Type B pancreatic cell (in vitro differentiated cells): ENCODE measurements at places on chromosomes 3 and 15. TPM values are rescaled to one million over a fixed set of nuclear protein-coding genes. Genes with fewer than 3 reads are reported as not detected.

TTC14 gene
- 38.2 and 53.2 TPM in 2 replicates for total RNA-seq

RHCG gene
- total RNA-seq, result 13.4 and 22.4 TPM in 2 replicates

ATP8B4 gene
- 2.2 and 10.3 TPM in 2 replicates for total RNA-seq

DNA sequence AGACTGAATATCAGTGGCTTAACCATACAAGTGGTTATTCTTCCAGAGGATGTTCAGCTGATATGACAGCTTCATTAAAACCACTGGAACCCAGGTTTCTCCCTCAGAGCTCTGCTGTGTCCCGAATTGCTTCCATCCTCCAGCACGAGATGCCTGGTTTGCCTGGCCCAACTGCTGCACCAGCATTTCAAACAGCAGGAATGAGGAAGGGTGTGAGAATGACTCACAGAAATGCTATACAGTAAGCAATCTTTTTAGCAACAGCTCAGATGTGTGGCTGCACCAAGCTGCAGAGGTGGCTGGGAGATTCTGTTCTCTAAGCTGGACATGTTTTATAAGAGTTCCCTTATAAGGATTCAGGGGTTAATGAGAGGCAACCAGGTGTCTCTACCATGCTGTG lies 271.0 kb downstream of the GABRG3 start:
- H3K27me3 ChIP-seq, result peaks cover under 1% of the 10 kb centered on the region
- no peaks in the 10 kb centered on the region for H3K36me3 ChIP-seq
- peak overlapping the region; percentile 76 for H3K27ac ChIP-seq
- H3K4me1 ChIP-seq, result no peaks in the 10 kb centered on the region

DNA sequence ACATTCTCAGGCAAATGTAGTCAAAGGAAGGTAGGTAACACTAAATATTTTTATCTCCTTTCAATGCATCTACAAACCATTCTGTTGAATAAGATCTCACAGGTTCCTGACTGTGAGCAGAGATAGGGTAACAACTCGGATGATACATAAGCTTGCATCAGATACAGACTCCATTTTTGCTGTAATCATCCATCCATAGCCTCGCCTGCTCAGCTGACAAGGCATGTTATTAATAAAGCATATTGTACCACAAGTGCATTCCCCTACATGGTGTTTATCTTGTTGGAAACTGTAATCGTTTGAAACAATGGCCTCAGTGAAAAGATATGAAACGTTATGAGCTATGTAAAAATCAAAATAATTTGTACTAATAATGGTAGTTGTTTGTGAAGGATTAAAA lies 35.4 kb upstream of the TCF12 start:
- H3K27me3 ChIP-seq, result no peaks in the 10 kb centered on the region
- H3K36me3 ChIP-seq, result peaks cover 6% of the 10 kb centered on the region
- no peak for DNase-seq
- peaks cover 12% of the 10 kb centered on the region for H3K4me1 ChIP-seq
- no peak overlapping the region for H3K27ac ChIP-seq
